ENCODE measurements at places on chromosomes 6 and 20.

GRCh38 chr20:22492497-22492896, 91.9 kb downstream of the FOXA2 start:
- no peak for DNase-seq

- no peak for DNase-seq
Measured at GRCh38 chr20:10521068-10521831, 86.1 kb downstream of the SLX4IP start.

DNA sequence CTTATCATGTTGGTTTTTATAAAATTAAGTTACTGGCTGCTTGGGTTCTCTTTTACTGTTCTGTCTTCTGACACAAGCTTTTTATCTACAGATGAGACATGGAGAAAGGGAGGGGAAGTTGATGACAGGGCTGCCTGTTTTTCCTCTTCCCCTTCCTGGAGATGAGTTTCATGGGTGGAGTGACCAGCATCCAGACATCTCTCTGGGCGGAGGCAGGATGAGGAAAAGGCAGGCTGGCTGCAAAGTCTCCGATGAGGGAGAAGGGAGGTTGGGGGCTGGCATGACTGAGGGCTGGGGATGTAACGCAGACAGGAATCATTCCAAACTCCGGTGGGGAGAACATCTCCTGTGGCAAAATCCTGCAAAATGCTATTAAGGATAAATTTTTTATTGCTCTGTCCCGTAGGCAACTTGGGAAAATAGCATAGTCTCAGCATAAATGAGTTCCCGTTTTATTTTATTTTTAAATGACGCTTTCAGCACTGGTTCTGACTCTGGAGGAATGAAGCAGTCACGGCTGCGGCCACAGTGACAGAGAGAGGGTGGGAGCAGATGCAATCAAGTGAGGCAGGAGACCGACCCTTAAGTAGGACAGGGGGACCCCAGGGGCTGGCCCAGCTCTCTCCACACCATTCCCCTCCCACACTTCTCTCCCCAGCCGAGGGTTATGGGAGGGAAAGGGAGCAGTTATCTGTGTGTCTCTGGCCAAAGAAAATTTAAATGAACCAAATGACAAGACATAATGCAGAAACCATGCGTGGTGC, 108.8 kb upstream of the PMEPA1 start:
- no peak for DNase-seq

DNA sequence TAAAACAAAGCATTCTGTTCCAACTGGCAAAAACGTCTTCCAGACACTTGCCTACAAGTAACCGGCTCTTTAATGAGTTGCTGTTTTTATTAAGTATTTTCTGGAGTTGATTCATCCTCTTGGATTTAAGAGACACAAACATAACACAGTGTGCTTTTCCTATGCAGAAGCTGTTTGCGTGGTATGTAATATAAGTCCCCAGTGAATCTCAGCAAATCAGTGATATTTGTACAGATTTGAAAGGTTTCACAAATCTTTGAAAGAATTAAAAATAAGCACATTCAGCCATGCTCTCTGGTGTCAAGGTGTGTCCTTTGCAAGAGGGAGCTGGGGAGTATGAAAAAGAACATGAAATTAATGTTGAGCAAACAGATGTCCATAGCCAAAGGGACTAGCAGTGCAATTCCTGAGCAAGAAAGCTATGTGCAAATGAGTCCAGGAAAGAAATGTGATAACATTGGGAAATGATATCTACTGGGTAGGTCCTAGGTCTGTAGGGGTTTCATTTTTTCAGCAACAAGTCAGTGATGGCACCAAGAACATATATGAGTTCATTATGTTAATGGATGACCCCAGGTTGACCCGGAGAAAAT, 170.1 kb upstream of the PHACTR1 start:
- DNase-seq = no peak

GRCh38 chr6:56575736-56576135, 67.0 kb downstream of the DST start:
- no peak for DNase-seq

Data from germinal center (tissue), 1 donor.